ENCODE measurements at places on chromosomes 5 and 9.

GRCh38 chr5:74963407-74963806, 89.0 kb downstream of the GCNT4 start:
- DNase-seq: no peak

DNA sequence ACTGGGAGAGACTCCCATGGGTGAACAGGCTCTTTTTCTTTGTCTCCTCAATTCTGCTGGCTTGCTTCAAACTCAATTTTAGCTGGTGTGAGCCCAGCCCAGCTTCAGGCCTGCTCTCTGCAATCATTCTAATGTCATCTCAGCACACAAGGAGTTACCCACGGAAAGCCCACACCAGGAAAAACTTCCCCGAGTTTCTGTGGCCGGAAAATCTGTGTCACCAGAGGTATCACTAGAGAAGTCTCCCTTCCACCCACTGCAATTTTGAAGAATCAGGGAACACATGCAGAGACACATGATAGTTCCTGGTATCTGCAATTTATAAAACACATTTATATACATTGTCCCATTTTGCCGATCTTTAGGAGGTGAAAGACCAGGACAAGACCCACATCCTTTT, 13.5 kb upstream of the NDFIP1 start:
- DNase-seq: peak; percentile 30

- DNase-seq: no peak
These were observed 59.5 kb downstream of the RAD23B start for GRCh38 chr9:107342476-107343161.

DNA sequence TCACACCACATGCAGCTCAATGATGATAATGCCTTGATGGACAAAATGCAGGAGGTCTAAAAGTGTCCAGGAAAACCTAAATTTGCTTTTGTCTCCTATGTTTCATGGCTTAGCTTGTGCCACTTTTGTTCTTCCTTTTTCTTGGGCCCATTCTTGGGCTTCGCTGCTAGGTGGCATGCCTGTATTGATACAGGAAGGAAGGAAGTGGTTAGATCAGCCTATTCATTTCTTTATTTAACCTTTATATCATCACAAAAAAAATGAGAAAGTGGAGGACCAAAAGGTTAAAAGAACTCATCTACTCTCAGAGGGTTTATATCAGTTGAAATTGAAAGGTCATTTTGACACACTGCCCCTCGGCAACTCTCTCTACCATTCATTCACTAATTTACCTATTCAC, 260.2 kb downstream of the ARHGAP26 start:
- DNase-seq: peak; percentile 50

DNA sequence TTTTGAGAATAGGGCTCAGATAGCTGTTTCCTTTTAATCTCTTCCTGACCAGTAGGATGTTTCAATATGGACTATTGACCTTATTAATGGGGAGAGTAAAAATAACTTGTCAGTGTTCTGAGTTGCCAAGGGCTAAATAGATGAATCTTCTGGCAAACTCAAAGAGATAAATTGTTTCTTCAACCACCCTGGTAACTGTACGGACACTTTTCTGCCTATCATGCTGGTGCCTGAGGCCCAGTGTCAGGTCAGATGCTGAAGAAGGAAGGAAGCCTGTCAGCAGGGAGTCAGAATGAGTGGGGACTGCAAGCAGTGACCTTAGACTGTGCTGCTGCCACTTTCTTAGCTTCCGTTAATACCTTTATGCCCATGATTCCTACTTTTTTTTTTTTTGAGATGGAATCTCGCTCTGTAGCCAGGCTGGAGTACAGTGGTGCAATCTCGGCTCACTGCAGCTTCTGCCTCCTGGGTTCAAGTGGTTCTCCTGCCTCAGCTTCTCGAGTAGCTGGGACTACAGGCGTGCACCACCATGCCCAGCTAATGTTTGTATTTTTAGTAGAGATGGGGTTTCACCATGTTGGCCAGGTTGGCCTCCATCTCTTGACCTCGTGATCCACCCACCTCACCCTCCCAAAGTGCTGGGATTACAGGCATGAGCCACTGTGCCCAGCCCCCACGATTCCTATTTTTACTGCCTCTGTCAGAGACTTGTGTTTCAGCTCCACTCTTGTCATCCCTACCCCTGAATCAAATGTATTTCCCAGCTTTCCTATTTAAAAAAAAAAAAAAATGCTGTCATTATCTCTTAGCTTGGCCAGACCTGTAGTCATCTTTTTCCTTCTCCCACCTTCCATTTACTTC, 33.7 kb downstream of the TGFBR1 start:
- DNase-seq: no peak

Measured in CD4-positive, alpha-beta T cell treated with Interleukin-2 at 100 ng/mL for 4 hours (primary cell).